Hindlimb muscle (tissue), 1 donor: ENCODE measurements at places on chromosomes 6 and 20.
A peak's percentile ranks its signal among the peaks of the same experiment; 100 is the strongest.

DNA sequence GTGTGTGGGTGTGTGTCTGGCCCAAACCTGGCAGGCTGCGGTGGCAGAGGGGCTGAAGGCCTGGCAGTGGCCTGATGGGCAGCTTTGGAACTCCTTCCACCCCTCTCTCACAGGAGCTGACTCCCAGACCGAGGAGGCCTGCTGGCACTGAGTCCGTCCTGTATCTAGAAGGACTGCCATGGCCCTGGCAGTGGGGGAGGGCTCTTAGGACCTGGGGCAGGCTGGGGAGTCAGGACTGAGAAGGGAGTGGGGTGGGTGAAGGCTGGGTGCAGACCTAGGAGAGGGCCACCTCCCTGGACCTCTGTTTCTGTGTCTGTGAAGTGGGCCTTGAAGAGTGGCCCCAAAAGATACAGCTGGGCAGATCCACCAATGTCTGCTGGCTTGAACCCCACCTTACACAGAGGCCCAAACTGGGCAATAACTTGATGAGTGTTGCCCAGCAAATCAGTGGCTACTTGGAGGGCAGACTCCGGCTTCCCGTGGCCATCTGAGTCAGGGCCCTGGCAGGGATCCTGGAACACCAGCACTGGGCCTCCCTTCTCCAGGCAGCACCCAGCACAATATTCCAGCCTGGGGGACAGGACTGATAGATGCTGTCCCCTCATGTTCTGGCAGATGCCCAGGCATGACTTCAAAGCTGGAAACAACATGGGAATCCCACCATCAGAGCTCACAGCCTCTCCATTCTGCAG lies 46.7 kb upstream of the BLCAP start:
- no peak for DNase-seq

- no peak for DNase-seq
Observed at GRCh38 chr6:160418370-160418769, 70.2 kb downstream of the SLC22A3 start.

DNA sequence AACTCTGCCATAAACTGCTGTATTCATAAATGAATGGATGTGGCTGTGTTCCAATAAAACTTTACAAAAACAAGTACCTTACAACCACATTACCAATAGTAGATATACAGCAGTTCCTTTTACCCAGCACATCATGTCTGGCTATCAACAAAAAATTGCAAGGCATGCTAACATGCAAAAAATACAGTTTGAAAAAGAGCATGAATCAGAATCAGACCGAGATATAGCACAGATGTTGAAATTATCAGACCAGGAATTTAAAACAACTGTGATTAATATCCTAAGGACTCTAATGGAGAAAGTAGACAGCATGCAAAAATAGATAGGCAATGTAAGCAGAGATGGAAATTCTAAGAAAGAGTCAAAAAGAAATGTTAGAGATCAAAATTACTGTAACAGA lies 8.4 kb upstream of the NUS1 start:
- DNase-seq: no peak

DNA sequence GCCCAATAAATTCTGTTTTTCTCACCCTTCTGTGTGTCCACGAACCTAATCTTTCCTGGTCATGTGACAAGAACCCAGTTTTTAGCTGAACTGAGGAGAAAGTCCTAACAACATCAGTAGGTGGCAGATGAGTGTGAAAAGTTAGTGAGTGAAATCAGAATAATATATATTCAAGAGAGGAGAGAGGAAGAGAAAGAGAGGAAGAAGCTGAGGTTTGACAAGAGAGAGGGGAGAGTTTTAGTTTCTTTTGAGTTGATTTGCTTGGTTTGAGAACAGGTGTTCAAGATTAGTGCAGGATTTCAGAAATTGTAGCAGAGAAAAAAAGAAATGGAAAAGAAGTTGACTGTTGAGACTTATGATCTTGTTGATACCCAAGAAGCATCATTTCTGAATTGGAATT lies 930.5 kb upstream of the FLRT3 start:
- no peak for DNase-seq

- no peak for DNase-seq
Observed at GRCh38 chr6:169791721-169792131, 40.3 kb downstream of the ERMARD start.

- DNase-seq: no peak
Observed at GRCh38 chr6:74091136-74091793, 395.3 kb downstream of the CD109 start.

DNA sequence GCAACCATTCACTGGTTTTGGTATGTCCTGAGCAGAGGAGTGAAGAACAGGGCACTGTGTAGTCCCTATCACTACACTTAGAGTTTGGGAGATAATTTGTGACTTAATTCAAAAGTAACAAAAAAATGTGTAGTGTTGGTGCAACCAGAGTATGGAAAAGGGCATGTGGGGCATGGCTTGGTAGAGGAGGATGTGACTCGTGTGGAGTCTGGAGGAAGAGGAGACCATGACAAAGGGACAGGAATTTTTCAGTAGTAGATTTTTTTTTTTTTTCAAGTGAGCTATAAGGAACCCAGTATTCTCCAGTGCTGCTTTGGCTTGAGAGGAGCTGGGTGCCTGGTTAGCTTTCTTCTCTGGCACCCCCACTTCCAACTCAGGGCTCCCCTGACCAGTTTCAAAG lies 5.1 kb downstream of the MTRES1 start:
- DNase-seq: no peak

GRCh38 chr6:111566873-111567517 lies 38.7 kb downstream of the TRAF3IP2 start:
- no peak for DNase-seq

GRCh38 chr6:108966251-108966650 lies 118.0 kb downstream of the ARMC2 start:
- no peak for DNase-seq

DNA sequence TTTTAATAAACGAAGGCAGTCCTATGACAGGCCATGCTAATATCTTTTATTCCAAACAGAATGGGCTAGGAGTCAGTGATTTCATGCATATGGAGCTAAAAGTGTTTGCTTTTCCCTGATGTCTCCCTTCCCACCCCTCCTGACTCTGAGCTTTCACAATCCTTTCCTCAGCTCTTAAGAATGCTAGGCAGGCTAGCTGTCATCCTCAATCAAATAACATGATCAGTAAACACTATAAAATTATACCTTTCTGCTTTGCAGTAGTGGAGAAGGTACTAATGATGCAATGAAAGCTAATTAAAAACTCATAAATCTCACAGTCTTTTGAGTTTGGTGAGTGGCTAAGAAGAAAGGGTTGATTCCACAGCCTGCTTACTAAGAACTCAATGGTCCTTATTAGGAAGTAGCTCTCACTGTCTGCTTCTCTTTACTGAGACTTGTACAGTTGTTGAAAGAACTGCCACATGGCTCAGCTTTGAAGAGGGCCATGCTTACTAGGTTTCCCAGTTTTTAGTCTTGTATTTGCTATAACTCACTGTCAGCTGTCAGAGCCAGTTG lies 250.9 kb upstream of the JAG1 start:
- DNase-seq: no peak

GRCh38 chr20:60453388-60454246 lies 495.4 kb downstream of the CDH26 start:
- no peak for DNase-seq

GRCh38 chr6:22145823-22146677 lies 150.8 kb downstream of the PRL start:
- DNase-seq: peak; percentile 71

DNA sequence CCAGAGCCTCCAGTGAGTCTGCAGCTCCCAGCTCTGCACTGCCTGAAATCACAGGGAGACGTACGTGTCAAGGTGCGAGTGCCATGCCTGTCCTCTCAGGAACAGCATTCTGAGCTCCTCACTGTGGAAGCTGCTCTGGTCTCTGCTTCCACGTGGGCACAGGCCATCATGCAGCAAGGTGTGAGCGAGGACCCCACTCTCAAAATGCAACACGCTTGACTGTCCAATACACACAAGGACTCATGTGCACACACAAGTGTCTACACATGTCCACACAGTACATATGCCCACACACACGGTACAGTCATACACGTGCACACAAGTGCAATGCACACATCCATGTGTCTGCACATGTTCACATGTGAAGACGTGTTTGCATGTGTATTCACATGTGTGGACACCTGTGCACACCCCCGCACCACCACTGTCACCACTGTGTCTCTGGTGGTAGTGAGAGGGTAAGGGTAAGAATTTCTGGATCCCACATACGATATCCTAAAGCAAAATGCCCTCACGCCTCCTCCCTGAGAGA lies 260.5 kb downstream of the DLL1 start:
- no peak for DNase-seq

GRCh38 chr6:119443993-119444641 lies 94.6 kb upstream of the MAN1A1 start:
- no peak for DNase-seq

DNA sequence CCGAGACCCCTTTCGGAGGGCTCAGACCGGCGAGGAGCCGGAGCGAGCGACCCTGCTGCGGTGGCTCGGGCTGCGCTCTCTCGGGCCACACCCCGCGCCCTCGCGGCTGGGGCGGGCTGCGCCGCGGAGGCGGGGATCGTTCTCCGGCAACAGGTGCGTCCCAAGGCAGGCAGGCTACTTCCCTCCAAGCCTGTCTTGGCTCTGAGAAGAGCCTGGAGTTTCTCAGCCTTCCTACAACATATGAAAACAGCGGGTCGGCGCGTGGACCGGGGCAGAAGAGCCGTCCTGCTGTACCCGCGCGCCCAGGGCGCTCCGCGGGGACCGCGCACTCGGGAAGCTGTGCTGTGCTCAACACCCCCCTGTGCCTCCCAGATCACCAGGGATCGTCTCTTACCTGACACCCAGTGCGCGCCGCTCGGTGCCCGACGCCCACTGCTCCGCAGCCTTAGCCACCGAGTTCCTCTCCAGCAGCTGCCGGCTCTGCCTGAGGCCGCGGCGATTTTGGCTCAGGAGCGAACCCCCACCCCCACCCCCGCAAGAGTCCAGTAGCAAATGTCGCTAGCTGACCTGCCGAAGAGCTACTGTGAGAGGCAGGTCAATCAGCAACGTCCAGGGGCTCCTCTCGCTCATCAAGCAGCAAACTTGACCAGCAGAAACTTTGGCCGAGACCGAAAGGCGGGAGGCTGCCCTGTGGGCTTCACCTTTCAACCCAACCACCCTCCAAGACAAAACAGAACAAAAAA lies 3.7 kb upstream of the OLIG3 start:
- DNase-seq: no peak

DNA sequence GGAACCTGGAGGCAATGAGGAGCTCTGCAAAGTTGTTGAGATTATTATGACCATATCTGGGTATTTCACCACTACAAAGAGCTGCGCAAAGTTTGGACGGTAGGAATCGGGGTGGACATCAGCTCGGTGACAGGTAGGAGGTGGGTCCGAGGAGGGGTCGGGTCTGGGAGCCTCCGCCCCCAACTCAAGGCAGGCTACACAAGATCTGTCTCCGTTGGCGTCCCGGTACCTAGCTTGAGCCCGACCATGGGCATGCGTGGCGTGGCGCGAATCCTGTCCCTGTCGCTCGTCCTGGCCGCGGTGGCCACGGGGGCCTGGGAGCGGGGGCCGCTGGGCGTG lies 40.2 kb upstream of the ZNFX1 start:
- no peak for DNase-seq

DNA sequence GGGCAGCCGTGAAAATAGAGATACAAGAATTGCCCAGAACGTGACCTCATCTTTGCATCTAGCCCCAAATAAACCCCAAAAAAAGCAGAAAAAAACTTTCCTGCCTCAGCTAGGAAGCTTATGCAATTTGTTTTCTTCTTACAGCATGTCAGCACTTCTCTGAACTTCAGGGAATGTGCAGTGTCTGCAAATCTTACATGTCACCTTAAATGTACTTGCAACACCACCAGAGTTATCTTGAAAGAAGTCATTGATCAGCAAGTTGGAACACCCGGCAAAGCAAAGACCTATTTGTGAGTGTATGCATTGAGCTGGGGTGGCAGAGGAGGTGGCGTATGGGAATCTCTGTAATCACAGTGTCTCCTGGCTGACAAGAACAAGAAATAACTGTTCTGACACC lies 123.4 kb downstream of the PKHD1 start:
- no peak for DNase-seq

DNA sequence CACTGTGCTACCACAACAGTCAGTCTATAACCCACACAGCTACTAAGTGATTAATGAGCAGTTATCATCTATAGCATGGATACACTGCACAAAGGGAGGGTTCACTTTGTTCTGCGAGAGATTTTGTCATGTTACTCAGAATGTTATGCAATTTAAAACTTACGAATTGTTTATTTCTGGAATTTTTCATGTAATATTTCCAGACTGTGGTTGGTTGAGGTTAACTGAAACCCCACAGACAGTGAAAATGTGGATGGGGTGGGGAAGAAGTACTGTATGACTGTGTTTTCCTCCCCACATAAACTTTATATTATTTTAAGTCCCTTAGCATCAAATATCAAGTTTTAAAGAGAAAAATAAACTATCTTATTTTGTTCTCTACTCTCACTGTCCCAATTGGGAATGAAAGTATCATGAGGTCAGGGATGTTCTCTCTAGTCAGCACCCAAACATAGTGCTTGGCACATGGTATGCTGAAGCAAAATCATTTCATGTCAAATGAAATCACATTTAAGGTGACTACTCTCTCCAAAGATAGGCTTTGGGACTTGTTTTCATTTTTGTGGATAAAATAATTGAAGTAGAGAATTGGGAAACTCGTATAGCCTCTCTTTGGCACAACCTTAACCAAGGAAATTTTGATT lies 25.4 kb downstream of the DOP1A start:
- DNase-seq: no peak

GRCh38 chr6:104159045-104159618 lies 700.6 kb downstream of the HACE1 start:
- no peak for DNase-seq

- peak; percentile 50 for DNase-seq
Observed at GRCh38 chr6:143811501-143812157, 31.5 kb upstream of the LTV1 start.

- DNase-seq: no peak
Observed at GRCh38 chr6:11096109-11096508, 2.5 kb downstream of the SMIM13 start.

- DNase-seq: no peak
Observed at GRCh38 chr20:37389241-37389747, 43.4 kb downstream of the SRC start.

DNA sequence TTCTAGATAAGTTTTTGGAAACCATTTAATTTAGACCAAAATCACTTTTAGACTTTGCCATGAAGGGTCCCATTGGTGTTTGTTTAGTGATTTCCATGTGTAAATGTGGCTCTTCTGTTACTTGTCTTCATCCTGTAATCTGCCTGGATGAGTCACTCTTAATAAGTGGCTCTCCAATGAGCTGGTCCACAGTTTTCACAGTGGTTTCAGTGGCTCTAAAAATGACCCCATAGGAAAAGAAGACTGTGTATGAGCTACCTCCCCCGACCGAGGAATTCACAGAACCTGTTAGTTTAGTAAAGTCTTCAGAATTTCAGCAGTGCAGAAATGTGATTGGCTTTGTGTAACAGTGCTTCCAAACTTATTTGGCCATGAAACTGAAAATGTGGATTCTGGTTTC lies 492.0 kb upstream of the MARCKS start:
- no peak for DNase-seq

GRCh38 chr6:166514196-166514595 lies 72.3 kb downstream of the RAMACL start:
- no peak for DNase-seq

DNA sequence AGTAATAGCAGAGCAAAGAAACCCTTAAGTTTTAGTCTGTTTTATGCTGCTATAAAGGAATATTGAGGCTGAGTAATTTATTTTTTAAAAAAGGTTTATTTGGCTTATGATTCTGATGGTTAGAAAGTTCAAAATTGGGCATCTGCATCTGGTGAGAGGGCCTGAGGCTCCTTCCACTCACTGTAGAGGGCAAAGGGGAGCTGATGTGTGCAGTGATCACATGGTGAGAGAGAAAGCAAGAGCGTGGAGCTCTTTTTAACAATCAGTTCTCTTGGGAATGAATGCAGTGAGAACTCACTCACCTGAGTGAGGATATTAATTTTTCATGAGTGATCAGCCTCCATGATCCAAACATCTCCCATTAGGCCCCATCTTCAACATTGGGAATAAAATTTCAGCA lies 36.4 kb upstream of the SAMD3 start:
- DNase-seq: no peak
